ENCODE measurements at places on chromosomes 1 and 21.

DNA sequence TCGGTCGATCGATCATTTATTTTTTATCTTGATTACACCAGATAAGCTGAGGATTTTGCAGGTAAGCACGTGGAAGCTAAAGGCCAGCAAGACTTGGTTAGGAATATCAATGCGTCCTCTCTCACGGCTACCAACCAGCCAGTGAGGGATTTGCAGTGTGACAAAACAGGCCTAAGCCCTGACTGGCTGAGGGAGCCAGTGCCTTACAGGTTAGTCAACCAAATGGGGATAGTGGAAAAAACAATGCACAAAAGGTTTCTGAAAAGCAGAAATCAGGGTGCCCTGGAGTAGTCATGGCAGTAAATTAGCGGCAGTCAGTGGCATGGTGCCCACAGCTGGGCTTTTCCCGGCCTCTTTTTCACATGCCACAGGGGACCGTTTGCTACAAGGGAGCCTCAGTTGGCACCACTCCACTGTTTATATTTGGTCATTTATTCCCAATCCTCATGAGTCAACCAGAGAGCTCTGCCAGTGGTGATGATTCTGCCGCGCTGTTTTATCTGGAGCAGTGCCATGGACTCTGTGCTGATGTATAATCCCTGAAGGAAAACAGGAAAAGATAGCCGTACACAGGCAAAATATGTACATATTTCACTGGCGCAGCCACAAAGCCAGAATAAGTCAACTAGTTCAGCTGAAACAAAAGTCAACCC is 167.6 kb downstream of the RHOU start:
- no peak for DNase-seq

- DNase-seq: no peak
Measured at GRCh38 chr1:116062201-116062600, 49.0 kb upstream of the MAB21L3 start.

GRCh38 chr1:159468321-159468720 is 28.8 kb downstream of the OR10J1 start:
- no peak for DNase-seq

DNA sequence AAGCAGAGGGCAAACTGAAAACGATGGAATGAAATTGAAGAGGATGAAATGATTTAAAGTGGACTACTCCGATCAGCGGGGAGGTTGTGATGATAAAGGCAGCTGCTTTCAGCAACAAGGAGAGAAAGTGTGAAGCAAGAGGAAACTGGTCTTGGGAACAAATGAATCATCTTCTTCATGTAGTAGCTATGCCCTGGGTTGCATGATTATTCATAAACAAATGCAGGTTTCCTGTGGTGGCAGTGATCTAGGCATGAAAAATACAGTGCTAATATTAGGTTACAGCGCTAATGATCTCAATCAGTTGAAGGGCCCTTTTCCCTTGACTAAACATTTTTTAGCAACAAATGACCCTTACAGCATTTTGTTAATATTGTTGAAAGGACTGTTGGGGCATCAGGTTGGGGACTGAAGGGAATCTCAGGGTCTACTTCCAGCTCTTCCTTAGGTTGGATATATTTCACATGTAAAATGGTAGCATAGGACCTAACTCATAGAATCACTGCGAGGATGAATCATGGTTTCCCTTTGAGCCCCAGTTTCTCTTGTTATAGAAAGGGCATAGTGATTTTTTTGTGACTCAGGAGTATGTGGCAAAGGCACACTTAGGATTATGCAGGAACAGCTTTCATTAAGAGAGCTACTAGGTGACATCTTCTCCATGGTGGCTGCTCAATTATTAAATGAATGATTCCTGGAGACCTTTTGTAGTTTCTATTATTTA is 1.9 kb upstream of the ZFYVE9 start:
- no peak for DNase-seq

- DNase-seq: no peak
Measured at GRCh38 chr1:212718499-212718898, 18.9 kb upstream of the BATF3 start.

DNA sequence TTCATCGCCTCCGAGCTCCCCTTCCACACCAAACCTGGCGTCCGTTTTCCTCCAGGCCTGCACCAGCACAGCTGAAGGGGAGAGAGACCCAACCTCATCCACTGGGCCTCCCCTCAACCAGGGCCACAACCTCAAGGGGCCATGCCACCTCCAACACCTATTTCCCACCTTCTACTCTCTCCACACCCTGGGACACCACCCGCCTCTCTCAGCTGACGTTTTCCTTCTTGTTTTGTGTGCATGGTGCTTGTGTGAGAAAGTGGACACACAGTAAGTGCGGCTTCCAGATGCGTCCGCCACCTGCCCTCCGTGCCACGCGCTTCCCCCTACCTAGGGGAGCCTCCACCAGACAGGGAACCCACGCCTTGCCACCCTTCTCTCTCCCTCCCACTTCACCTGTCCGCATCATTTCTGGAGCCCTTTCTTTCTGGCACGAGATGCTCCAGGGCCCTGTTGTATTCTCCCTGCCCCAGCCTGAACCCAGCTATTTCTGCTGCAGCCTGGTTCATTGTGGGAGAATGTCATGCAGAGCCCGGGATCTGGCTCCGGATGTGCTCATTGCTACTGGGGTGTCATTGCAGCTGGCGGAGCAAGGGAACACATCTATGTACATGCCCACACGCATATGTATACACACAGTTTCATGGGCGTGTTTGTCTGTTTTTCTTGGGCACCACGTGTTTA is 1.3 kb upstream of the GNB1 start:
- DNase-seq: no peak

- DNase-seq: no peak
Measured at GRCh38 chr1:114118351-114118990, 35.2 kb downstream of the SYT6 start.

DNA sequence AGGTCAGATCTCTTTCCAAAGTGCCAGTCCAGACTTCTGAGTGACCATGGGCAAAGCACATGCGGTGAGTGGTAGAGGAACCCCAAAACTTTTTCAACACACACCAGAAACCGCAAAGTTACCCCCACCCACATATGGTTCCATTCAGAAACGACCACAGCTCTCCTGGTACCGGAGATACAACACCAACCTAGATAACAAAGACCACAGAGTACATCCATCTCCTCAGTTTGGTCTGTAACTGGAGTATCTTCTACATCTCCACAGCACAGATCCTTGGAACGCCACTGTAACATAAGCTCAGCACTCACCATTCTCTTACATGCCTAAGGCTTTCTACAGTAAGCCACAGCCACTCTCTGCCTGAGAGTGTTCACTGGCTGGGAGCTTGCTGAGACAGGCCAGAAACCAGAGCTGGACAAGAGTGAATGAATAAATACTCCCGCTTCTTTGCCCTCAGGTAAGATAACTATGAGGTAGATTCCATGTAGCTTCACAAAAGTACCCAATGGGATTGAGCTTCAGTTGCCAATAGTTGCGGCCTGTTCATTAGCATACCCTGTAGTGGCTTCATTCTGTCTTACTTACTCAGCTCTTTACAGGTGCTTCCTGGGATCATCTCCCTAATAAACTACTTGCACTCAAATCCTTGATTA is 81.8 kb downstream of the SMYD3 start:
- no peak for DNase-seq

DNA sequence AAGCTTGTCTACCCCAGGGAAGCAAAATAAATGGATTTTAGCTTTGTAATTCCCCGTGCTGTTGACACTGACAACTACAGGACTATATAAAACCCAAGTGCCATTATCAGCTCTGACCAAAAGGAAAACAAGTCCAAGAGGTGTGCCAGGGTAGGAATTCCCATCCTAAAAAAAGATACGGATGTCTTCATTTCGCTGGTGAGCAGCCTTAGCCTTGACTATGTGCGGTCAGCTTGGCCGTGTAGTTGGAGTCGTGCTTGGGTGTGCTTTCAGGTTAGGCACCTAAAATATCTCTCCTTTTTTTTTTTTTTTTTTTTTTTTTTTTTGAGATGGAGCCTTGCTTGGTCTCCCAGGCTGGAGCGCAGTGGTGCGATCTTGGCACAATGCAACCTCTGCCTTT is 28.9 kb upstream of the ACTN2 start:
- DNase-seq: no peak

GRCh38 chr21:34018185-34018584 is 55.2 kb upstream of the MRPS6 start:
- no peak for DNase-seq

DNA sequence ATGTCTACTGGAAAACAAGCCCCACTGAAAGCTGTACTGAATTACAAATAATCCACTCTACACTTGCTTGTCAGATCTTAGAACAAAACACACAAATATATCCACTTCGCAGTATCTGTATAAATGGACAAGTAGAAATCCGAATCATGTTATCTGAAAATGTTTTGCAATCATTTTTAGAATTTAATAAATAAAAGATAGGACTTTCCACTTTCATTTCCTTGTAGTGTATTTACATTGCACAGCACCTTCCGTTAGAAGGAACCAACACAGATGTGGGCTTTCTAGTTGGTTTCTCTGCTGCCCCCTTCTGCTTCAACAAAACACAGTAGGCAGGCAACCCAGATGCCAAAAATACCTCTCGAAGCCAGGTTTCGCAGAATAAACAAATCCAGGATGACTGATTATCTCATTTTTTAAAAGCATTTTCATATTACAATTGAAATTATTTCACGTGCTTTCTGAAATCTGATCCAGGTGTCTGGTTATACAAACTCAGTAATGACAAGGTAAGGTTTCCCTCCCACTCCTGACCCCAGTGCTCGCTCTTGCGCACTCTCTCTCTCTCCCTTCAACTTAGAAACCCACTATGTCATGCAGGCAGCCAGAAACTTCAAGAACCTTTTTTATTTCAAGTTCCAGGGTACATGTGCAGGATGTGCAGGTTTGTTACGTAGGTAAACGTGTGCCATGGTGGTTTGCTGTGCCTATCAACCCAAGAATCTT is 389.9 kb downstream of the SMYD3 start:
- DNase-seq: no peak

DNA sequence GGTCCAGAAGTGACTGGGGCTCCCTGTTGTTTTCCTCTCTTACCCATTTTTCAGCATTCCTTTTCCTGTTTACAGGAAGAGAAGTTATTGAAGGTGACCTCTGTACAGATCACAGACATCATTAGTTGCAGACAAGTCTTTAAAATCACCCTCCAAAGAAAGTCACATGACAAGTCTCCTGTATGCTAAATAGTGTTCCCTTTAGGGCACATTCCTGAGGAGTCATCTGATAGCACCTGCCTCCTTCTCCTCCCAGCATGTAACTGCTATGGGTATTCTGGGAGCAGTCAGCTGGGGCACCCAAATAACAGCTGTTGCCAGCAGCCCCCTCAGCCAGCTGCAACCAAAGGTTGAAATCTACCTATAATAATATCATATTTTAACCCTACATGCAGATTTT is 200.6 kb downstream of the PTGER3 start:
- no peak for DNase-seq

GRCh38 chr1:209855006-209855405 is 27.2 kb downstream of the UTP25 start:
- no peak for DNase-seq

DNA sequence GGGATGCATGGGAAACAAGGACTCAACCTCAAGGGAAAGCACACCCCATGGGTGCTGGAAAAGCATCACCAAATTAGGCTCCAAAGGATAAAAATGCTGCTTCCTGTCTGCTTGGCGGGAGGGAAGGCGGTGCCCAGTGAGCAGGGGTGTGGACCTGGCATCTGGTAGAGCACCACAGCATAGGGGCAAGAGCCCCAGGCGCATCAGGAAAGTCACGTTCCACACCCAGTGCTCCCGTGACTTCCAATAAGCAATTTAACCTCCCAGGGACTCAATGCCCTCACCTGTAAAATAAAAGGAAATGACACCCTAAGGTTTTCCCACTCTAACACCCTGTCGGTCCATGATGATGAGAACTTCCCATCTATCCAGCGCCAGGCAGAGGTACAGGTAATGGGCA is 206.0 kb downstream of the SETD4 start:
- no peak for DNase-seq

GRCh38 chr1:200675588-200675852 is 5.8 kb upstream of the DDX59 start:
- no peak for DNase-seq

GRCh38 chr21:43354026-43354420 is 72.9 kb downstream of the SIK1 start:
- no peak for DNase-seq

DNA sequence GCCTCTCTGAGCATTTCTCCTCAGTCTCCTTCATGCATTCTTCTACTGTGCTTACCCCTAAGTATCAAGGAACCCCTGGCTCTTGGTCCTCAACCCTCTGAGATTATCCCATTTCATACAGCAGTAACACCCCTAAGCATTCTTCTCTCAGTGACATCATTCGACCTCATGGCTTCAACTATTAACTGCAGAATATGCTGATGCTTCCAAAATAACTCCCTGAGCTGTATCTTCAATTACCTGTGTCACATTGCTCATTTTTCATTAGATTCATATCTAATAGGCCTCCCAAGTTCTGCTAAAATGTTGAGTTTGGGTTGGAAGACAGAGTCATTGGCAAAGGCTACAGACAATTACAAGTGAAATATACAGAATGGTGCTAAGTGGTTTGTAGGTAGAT is 7.5 kb downstream of the CAPN8 start:
- DNase-seq: no peak

DNA sequence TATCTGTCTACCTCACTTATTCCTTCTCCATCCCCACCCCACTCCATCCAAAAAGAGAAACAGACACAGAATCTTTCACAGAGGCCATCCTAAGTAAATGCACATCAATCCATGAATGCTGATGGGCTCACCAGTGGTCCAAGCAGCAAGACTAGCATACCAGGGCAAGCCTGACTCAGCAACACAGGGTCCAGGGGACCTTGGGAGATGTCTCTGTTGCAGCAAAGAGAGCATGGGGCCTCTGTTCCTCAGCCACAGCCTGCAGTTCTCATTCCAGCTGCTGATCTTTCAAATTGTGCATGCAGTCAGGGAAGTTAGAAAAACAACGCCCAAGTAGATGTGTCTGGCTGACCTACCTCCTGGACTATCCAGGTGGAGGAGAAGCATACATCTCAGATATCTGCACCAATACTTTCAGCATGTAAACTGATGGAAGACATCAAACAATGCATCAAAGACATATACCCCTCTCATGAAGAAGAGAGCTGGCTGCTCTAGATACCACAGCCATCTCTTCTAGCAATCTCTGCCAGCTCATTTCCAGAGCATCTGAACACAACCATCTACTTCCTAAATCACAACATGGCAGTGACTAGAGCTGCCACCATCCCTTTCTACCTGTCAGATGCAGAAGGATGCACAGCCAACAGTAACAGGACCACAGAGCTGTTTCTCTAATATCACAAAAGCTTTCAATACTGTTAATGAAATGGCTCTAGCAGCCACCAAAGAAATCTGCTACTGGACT is 54.5 kb downstream of the CD34 start:
- no peak for DNase-seq
